NCI-H1048 (cell line): ENCODE measurements at places on chromosomes 11 and 22.

DNA sequence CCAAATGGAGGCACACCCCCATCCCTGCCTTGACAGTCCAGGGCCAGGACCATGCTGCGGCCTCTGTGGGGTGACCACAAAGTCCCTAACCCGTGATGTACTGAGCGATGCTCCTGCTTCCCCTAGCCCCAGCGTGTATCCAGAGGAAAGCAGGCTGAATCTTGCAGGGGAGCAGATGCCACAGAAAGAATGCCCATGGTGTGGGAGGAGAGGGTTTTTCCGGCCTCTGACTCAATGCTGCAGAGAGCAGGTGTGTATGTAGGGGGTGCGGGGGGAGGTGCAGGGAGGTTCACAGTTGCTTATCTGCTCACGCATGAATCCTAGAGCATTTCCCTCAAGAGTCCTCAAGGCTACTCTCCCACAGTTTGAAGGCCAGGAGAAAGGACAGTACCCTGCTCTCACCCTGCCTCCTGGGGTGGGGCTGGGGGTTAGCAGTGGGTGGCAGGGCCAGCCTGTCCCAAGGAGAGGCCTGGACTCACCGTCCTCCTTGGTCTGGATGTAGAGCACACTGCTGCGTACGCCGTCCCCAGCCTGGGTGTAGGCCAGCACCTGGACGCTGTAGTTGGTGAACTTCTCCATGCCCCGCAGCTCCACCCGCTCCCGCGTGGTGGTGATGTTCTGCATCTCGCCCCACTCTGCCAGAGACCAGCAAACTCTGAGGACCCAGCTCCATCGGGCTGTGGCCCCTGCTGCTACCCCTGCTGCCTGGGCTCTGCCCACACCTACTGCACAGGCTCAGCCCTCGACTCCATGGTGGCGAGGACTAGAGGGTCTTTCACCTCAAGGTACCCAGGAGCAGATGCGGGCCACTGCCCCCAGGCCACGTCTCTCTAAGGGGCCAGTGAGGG is 130.8 kb downstream of the CEP164 start:
- no peak for DNase-seq

GRCh38 chr11:27973851-27974536 is 134.0 kb downstream of the KIF18A start:
- no peak for DNase-seq

DNA sequence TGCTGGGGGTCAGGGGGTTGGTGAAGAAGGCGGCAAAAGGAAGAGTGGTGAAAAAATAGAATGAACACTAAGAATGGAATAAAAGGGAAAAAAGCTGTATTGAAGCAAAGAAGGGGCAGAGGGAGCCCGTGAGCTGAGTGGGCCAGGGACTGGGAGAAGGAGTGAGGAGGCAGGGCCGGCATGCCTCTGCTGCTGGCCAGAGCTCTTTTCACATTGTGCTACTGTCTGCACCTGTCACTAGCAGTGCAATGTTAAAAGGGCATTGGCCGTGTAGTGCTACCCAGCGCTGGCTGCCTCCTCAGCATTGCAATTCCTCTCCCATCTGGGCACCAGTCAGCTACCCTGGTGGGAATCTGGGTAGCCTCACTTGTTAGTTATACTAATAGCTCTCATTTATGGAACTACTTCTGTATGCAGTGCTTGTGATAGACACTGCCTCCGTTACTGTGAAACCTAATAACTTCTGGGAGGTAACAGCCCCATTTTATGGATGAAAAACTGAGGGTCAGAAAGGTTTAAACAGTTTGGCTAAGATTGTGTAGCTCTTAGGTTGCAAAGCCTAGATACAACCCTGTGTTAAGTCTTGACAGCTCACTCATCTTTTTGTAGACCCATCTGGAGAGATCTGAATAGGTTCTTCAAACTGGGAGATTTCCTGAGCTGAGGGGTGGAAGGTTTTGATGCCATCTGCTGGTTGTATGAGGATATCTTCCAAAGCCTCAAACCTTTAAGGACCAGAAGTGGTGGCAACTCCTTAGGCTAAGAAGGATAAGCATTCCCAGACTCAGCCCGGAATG is 8.5 kb downstream of the YPEL4 start:
- DNase-seq: no peak

DNA sequence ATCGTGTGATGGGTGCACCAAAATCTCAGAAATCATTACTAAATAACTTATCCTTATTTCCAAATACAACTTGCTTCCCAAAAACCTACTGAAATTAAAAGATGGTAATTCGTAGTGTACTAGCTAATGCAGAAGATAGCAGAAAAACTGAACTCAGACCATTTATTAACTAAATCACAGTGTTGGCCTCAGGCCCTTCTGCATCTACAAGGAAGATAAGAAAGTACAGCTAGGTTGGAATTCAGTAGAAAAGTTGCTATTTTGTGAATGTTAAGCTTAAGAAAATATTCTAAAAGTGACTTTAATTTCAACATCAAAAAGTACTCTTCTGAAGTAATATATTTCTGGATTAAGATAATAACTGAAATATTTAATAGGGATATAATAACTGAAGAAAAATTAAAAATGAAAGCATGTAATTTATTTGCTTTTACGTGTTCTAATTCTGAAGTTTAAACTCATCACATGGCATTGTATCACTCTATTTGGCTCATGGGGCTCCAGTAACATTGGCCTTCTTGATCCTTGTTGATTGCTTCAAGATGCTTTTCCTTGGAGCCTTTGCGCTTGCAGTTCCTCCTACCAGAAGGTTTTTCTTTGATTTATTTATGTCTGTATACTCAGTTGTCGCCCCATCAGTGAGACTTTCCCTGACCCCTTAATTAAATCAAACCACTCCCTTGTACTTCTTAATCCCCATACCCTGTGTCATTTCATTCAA is 847.9 kb upstream of the ANO3 start:
- DNase-seq: no peak

- no peak for DNase-seq
These were observed 26.9 kb downstream of the MRPL16 start for GRCh38 chr11:59783632-59784090.

GRCh38 chr22:40040927-40041326 is 46.2 kb downstream of the FAM83F start:
- DNase-seq: peak; percentile 2

DNA sequence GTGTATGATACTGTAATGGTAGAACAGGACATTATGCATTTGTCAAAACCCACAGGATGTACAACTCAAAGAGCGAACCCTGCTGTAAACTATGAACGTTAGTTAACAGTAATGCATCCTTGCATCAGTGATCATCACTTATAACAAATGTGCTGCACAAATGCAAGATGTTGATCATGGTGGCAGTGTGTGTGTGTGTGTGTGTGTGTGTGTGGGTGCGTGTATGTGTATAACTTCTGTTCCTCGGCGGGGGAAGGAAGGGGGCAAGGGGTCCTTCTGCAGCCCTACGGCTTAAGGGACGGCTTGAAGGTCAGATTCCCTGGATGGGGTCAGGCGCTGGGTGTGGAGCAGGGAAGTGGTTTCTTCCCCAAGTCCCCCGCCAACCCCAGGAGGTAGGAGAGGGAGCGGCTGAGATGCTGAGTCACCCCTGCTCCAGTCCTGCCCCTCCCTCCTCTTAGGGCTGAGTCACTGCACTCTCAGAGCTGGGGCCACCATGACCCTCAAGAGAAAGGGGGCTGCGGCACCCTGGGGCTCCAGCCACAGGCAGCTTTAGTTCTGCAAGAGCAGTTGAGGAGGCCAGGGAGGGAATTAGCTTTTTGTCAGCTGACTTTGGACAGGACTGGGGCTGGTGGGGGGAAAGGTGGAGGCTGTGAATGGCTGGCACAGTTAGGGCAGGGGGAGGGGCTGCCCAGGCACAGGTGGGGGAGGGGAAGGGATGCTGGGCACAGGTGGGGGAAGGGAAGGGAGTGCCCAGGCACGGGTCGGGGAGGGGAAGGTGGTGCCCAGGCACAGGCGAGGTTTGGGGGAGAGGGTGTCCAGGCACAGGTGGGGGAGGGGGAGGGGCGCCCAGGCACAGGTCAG is 8.8 kb upstream of the CTSD start:
- no peak for DNase-seq

DNA sequence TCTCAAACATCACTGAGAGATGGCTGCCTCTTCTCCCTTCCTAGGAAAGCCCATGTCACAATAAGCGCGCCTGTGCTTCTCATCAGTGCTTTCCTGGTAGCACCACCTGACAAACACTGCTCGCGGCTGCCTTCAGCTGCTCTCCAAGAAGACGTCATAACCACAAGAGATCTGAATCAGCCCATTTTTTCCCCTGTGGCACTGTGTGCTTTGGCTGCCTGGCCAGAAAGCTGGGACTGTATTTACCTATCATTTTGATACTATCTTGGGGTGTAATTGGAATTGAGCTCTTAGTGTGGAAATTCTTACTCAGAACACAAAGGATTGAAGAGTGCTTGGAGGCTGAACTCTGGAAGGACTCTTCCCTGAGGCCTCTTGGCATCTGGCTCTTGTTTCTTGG is 50.3 kb upstream of the EHF start:
- DNase-seq: no peak

DNA sequence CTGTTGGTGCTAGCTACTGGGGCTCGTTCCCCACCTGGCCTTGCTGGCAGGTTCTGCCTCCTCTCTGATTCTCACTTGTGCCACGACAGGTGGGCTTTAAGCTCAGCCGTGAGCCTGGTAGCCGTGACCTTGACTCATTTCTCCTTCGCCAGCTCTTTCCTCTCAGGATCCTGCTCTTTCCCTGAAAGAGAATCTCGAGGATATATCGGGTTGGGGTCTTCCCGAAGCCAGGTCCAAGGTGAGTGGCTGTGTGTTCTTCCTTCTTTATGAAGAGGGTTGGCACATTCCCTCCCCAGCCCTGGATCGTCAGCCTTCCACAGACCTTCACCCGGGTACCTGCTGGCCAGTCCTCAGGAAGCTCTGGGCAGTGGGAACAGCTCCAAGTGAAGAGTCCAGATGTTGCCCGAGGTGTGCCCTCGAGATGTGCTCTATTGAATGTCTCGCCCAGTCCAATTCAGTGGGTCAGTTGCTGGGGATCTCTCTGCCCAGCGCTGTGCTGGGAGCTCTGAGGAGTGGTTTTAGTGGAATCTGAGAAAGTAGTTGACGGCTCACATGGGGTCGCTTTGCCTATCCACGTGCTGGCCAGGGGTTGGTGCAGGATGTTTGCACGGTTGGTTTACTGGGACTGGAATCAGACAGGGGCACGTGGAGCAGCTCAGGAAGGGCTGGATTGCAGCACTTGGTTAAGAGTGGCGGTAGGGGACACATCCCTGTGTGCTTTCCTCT is 1.4 kb downstream of the ZNF74 start:
- DNase-seq: no peak

DNA sequence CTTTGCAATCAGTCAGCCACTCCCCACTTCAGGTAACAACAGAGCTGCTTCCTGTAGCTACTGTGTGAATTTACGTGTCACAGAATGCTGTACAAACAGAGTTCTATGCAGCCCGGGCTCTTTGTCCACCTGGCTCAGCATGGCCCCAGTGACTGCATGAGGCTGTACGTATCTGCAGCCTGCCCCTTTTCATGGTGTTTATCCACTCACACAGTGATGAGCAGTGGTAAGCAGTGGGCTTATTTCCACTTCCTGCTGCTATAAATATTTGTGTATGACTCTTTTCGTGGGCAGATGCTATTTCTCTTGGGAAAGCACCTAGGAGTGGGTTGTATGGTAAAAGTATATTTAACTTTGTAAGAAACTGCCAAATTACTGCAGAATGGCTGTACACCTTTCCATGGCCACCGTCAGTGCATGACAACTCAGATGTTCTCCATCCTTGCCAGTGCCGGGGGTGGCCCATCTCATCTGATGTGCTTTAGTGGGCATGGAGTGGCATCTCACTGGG is 43.3 kb downstream of the MYEOV start:
- no peak for DNase-seq

- DNase-seq: no peak
These were observed 269.7 kb downstream of the DYNC2H1 start for GRCh38 chr11:103378931-103379330.

DNA sequence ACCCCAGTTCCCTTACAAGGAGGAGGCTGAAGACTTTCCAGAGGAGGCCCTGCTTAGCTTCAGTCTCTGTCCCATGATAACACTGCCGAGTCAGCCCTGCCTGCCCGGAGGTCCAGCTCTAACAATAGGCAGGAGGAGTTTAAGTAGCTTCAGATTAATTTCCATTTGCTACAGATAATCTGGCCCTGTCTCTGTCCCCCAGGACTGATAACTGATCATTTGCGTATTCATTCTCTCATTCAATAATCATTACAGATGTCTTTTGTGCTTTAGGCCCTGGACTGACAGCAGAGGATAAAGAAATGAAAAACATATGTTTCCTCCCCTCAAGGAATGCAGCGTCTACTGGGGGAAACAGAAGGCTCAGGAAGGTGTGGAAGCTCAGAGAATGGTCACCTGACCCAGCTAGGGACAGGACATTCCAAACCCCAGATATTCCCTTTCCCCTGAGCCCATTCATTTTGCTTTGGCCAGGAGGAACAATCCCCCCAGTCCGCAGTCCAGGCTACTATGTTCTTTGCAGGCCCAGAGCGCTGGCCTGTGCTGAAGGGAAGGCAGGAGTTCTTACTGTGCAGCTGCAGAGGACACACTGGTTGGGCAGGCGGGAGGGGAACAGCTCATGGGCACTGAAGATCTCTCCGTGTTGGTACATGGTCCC is 20.8 kb downstream of the CHRDL2 start:
- no peak for DNase-seq

DNA sequence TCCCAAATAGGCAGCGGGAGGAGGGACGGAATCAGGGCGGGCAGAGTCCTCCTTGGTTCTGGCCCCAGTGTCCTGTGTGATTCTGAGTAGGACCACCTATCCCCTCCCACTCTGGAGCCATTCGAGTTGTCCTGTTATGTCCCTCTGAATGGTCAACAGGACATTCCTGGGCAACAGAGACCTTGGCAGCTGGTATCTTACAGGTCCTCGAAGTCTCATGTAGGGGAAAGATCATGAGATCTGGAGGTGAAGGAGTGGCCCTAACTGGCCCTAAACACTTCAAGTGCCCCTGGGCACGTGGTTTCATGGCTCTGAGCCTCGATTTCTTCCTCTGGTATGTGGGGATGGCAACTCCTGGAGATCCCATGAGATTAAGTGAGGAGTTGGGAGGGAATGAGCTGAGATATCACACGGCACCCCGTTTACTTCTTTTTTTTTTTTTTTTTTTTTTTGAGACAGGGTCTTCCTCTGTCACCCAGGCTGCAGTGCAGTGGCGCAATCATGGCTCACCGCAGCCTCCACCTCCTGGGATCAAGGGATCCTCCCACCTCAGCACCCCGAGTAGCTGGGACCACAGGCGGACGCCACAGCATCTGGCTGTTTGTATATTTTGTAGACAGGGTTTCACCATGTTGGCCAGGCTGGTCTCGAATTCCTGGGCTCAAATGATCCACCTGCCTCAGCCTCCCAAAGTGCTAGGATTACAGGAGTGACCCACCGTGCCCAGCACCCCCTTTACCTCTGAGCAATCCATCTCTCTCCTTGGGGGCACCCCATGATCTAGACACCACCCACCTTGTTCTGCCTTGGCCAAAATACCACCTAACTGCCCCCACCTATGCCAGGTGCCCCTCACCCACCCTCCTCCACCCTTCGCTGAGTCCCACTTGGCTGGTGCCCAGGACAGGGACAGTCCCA is 6.8 kb downstream of the LIF start:
- DNase-seq: no peak

GRCh38 chr11:86181379-86181778 is 63.2 kb upstream of the EED start:
- no peak for DNase-seq
